ENCODE measurements at places on chromosomes 7 and 10. TPM values are rescaled to one million over a fixed set of nuclear protein-coding genes. Genes with fewer than 3 reads are reported as not detected.

The TMEM196 gene
- 14.9 TPM for total RNA-seq

The MOGAT3 gene
- 3.9 TPM for total RNA-seq

The PTPRE gene
- 12.8 TPM for total RNA-seq

The MINDY3 gene
- total RNA-seq: 30.8 TPM

The CPA5 gene
- 0.72 TPM for total RNA-seq

GRCh38 chr10:43573250-43574000 lies 991 bp downstream of the ZNF239 start:
- peak; percentile 6 for DNase-seq

The POU6F2 gene
- total RNA-seq: 2.9 TPM

- no peak for DNase-seq
Observed at GRCh38 chr10:327889-328852, 192.9 kb downstream of the ZMYND11 start.

DNA sequence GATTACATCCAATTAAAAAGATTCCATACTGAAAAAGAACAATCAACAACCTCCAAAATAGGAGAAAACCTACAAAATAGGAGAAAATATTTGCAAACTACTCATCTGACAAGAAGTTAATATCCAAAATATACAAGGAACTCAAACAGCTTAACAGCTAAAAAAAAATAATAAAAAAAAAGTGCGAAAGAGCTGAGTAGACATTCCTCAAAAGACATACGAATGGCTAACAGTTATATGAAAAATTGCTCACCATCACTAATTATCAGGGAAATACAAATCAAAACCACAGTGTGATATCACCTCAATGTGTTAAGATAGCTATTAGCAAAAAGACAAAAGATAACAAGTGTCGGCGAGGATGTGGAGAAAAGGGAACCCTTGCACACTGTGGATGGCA lies 450.3 kb downstream of the PHTF2 start:
- DNase-seq: no peak

The POLR2J2 gene
- total RNA-seq: 6.0 TPM

- DNase-seq: no peak
Observed at GRCh38 chr7:39341083-39341482, 225.1 kb upstream of the YAE1 start.

DNA sequence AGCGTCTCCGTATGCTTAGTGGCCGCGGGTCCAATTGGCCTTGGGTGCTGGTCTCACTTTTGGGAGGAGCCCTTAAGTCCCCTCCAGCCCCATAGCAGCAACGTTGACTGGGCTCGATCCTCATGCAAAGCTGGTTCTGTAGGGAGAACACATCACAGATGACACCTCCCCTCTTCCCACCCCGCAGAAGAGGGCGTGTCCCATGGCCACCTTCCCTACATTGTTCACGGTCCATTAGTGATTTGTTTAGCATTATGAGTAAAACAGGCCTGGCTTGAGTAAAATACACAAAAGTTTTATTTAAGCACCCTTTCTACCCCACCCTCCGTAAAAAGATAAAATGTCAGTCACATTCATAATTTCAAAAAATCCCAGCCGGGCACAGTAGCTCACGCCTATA lies 89.1 kb upstream of the SH2B2 start:
- no peak for DNase-seq

The CYP26C1 gene
- 0.24 TPM for total RNA-seq

The CCDC126 gene
- 7.7 TPM for total RNA-seq

The CFAP43 gene
- total RNA-seq: 1.7 TPM

DNA sequence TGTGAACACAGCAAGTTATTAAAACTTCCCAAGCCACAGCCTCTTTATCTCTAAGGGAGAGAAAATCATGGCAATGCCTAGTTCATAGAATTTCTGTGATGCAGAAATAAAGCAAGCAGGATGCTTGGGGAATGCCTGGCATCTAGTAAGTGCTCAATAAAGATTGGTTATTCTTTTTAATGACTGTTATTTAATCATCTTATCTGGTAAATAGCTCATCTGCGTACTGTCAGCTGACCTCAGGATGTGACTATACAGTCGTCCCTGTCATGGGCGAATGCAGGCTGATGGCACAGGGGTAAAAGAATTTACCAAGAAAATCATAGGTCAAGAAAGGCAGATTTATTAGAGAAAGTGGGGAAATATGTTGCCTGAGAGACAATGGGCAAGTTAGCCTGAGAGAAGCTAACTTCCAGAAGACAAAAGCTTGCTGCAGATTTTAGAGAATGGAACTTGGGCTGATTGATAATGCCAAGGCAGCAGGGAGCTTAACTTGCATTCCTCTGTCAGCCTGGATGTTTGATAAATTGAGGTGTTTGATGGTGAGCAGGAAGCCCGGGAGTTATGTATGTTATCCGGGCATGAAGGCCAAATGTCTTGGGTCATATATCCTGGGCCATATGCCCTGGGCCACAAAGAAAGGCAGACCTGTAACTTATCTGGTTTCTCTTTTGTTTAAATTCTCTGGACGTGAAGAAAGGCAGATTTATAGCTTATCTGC lies 126.0 kb downstream of the KCNMA1 start:
- DNase-seq: no peak

The FUOM gene
- 3.4 TPM for total RNA-seq

DNA sequence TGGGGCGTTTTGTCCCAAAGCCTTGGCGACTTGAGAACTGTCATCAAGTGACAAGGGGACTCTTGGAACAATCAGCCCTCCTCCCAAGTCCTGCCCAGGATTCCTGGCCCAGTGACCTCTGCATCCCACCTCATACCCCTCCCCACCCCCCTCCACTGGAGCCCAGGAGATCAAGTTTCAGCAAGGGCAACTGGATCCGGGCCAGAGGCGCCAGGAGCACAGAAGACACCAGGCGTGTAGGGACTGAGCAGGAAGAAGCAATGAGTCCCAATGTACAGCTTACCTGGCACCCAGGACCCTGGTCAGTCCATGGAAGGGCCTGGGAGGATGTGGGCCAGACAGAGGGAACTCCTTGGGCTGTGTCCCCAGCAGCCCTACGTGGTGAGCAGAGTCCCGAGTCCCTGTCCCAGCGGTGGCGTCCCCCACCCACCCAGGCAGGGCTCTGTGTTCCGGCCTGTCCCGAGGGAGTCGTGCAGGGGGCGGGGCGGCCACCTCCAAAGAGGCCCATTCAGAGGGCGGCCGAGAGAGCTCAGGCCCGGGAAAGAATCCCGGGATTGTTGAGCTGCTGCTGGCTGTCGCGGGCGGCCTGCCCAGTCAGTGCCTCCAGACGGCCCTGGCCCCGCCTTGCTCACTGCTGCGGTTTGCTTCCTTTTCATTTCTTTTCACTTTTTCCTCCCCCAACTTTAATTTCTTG lies 254.1 kb downstream of the TNS3 start:
- DNase-seq: peak; percentile 95

DNA sequence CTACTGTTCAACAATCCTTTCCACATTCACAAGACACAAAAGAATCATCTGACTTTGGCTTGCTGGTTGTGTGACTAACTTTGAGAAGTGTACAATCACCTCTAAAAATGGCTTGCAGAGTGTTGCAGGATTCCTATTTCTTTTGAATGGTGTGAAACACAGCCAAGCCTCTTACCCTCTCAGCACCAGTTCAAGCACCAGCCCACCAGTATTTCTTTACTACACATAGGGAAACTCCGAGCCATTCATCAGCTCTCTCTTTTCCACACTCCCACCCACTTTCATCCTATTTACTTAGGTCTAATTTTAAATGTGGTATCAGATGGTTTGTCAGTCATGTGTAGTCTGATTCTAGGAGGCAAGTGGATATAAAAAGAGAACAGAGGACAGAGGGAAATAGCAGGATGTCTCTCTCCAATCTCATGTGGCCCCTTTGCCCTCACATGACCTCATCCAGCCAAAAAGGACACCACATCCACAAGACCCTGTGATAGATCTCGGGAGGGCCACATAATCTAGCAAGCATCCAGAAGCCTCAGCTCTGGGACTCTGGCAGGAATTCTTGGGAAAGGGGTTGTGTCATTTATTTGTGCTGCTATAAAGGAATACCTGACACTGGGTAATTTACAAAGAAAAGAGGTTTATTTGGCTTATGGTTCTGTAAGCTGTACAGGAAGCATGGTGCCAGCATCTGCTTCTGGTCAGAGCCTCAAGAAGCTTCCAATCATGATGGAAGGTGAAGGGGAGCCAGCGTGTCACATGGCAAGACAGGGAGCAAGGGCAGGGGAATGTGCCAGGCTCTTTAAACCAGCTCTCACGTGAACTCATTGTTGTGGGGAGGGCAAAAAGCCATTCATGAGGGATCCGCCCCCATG lies 66.8 kb upstream of the NEBL start:
- DNase-seq: no peak

The TFPI2 gene
- total RNA-seq: 27.7 TPM

GRCh38 chr10:103547391-103547946 lies 54.0 kb downstream of the NEURL1 start:
- peak; percentile 92 for DNase-seq

- peak; percentile 76 for DNase-seq
Observed at GRCh38 chr10:63586043-63586442, 64.8 kb downstream of the REEP3 start.

The GPR15LG gene
- total RNA-seq: 5.1 TPM

GRCh38 chr10:15209827-15210509 lies 41.5 kb upstream of the NMT2 start:
- peak; percentile 65 for DNase-seq

The ATOH7 gene
- not detected for total RNA-seq

DNA sequence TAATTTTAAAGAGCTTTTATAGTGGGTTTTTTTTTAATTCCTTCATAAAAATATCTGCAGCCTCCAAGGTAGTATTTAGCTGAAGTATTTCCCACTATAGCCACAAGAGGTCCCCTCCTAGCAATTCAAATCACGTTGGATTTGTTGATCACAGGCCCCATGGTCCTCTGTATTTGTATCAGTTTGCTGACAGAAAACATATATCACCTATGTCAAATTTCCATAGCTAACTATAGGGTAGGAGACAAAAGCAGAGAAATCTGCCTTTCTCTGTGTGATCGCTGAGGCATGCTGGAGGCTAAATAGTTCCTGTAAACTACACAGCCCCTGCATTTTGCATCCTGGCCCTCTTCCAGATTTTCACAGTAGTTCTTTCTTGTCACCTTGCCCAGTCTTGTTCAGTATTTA lies 1.7 kb upstream of the CTNNA3 start:
- peak; percentile 63 for DNase-seq

DNA sequence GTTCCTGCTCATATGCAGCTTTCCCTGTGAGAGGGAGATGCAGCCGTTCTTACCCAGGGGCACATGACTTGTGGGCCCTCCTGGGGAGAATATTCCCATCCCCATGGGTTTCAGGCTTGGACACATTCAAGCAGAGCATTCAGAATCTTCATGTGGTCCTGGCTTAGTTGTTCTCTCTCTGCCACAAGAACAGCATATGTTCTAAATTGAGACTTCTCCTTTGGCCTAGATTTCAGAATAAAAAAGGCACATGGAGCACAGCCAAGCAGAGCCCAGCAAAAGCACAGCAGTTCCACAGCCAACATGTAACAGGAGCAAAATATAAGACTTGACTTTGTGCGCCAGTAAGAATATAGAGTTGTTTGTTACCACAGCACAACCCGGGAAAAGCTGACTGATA lies 306.4 kb upstream of the MYO3A start:
- no peak for DNase-seq

The FAM13C gene
- total RNA-seq: 9.4 TPM

Measured in umbilical cord (tissue), 2 donors.